Activated CD4-positive, alpha-beta T cell treated with anti-CD3 and anti-CD28 coated beads, Interleukin-2, amount 50 U/mL, for 48 hours (primary cell): ENCODE measurements at places on chromosomes 1 and 21.

GRCh38 chr1:232145768-232146167 lies 484.2 kb downstream of the SIPA1L2 start:
- no peak for DNase-seq

DNA sequence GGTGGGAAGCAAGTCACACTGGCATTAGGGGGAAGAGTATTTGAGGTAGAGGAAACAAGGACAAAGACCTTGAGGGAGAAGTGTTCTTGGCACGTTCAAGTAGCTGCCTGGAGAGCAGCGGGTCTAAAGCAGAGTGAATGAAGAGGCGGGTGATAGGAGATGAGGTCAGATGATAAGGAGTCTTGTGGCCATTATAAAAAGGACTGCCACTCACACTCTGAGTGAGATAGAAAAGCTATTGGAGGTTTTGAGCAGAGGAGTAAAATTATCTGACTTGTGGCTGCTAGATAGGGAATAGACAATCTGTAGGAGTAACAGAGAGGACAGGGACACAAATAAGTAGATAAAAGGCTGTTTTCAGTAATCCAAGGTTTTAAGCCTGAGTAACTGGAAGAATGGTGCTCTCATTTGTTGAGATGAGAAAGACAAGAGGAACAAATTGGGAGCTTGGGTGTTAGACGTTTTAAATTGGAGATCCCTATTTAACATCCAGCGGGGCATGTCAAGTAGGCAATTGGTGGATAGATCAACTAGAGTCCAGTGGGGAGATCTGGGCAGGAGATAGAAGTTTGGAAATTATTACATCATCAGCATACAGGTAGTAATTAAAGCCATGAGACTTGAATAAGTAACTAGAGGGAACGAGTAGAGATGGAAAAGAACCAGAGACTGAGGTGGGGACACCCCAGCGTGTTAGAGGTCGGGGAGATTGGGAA lies 43.7 kb downstream of the HENMT1 start:
- no peak for DNase-seq

DNA sequence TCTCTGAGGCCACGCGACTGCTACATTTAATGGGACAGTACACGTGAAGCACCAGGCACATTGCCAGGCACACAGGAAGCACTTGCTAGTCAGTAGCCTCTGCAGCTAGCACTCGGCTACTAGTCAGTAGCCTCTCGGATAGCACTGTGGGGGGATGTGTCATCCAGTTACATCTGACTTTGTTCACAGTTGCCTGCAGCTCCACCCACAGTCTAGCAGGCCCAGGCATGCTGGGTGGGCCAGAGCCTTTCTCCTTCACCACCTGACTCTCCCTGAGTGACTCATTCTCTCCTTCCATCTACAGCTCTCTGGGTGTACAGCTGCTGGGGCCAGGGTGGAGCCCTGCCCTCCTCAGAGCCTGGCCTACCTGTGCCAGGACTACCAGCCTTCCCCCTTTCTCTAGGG lies 51.5 kb downstream of the PTPRF start:
- peak; percentile 37 for DNase-seq

DNA sequence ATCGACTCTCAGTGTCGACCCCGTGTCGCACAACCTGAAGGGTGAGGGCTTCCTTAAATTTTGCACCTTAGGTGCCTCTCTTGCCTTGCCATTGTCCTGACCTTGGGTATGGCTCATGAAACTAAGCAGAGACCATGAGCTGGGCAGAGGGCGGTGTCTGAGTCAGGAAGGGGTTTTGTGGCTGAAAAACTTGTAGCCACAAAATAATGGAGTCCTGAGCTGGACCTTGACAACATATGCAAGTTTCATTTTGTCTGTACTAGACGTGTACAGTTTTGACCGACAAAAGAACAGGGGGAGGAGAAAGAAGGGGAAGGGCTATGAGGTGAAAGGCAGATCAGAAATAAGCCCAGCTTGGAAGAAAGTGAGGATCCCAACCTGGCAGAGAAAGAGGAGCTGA lies 8.3 kb upstream of the RUNX1 start:
- DNase-seq = no peak

DNA sequence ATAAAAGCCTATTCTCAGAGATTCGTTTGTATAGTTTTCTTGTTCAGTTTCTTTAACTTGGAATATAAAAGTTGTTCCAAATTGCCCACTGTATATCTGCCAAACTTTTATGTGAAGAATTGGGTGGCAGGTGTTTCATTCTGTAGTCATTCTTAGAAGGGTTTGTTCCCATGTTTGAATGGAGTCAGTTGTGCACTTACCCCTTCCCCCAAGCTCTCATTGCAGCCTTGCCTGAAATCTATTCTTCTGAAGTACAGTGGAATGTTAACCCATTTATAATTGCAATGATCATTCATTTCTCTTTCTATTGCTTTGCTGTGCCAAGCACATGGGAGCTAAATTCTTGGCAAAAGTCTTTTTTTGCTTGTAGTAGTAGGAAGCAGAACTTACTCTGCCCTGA lies 375.3 kb upstream of the C1orf87 start:
- no peak for DNase-seq
